Vagina (tissue), 2 donors: ENCODE measurements at places on chromosomes 16 and 17.
A peak's percentile ranks its signal among the peaks of the same experiment; 100 is the strongest.

DNA sequence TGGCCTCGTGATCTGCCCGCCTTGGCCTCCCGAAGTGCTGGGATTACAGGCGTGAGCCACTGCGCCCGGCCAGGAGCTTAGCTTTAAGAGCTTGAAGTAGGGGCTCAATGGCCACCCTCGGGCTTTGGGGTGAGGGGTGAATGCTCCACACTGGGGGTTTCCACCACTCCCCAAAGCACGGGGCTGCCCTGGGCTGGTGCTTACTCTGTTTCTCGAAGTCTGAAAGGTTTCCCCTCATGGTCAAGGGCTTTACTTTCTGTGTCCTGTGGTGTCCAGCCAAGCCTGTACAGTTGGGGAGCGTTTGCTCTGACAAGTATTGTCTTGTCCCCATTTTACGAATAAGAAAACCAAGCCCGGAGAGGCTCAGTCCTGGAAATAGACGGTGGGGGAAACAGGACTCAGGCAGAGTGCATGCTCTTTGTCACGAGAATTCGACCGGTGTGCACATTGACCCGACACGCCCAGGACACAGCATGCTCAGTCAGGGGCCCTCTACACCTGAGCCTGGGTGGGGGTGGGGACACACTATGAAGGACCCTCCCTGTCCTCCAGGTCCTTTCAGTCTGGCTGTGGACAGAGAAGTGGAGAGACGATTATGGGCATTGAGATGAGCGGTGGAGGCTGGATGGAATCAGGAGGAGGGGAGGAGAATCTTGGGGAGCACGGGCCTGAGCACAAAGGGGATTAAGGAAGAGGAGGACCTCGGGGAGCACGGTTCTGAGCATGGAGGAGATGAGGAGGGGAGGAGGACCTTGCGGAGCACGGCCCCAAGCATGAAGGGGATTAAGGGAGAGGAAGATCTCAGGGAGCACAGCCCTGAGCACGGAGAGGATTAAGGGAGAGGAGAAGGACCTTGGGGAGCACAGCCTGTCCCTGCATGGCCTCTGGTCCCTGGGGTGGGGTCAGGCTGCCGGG, 7.5 kb downstream of the CD7 start:
- no peak for DNase-seq

DNA sequence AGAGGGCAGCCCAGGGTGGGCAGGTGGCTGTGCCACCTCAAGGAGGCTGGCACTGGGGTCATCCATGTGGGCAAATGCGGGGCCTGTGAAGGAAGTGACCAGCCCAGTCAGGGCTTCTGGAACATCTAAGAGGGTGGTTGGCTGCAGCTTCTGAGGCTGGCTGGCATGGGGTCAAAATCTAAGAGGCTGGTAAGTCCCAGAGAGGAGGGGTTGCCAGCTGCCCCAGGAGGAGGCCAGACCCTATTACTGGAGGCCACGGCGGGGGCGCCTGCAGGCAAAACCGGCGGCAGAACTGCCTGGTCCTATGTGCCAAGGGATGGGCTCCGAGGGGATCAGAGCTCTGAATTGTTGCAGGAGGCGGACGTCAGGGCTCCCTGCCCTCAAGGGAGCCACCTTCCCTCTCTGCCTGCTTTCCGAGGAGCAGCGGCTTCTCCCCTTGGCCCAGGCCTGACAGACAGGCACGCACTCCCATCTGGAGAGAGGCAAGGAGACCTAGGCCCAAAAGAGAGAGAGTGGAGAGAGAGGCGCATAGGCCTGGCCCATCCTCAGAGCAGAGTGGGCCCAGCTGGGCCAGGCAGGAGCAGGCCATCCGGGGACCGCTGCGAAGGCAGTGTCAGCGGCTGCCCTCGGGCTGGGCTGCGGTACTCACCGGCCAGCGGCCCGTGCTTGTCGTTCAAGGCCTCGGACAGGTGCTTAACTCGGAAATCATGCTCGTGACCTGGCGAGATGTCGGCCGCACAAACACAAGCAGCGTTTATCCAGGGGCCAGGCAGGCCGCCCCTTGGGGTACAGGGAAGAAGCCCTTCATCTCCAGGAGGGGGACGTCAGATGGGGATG, 10.9 kb downstream of the ZACN start:
- no peak for DNase-seq

DNA sequence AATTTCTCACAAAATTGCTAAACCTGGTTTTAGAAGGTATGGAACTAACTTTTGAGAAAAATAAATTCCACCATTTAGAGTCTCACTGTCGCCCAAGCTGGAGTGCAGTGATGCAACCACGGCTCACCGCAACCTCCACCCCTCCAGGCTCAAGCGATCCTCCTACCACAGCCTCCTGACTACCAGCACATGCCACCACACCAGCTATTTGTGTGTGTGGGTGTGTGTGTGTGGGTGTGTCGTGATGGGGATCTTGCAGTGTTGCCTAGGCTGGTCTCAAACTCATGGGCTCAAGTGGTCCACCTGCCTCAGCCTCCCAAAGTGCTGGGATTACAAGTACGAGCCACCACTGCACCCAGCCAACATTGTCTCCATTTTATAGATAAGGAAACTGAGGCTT, 71.3 kb upstream of the NOL11 start:
- DNase-seq, result no peak

GRCh38 chr16:65062736-65063583, 58.9 kb downstream of the CDH11 start:
- no peak for DNase-seq

DNA sequence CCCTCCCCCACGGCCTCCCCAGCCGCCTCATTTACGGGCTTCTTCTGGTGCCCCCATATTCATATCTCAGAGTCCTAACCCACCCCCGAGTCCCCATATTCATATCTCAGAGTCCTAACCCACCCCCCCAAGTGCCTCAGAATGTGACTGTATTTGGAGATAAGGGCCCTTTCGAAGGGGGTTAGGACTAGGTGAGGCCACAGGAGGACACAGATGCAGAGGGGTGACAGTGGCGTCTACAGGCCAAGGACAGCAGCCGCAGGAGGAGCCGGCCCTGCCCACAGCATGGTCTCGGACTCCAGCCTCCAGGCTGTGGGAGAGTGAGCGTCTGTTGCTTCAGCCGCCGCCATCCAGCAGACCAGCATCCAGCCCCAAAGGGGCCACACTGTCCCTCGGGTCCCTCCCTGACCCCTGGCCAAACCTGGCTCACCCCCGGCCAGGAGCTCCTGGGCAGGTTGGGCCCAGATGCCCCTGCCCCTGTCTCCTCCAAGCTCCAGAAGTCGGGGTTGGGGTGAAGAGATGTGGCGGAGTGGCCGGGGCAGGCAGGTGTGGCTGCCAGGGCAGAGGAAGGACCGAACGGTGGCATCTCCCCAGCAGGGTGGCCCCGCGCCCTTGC, 25.5 kb downstream of the CACNA1H start:
- DNase-seq, result no peak

DNA sequence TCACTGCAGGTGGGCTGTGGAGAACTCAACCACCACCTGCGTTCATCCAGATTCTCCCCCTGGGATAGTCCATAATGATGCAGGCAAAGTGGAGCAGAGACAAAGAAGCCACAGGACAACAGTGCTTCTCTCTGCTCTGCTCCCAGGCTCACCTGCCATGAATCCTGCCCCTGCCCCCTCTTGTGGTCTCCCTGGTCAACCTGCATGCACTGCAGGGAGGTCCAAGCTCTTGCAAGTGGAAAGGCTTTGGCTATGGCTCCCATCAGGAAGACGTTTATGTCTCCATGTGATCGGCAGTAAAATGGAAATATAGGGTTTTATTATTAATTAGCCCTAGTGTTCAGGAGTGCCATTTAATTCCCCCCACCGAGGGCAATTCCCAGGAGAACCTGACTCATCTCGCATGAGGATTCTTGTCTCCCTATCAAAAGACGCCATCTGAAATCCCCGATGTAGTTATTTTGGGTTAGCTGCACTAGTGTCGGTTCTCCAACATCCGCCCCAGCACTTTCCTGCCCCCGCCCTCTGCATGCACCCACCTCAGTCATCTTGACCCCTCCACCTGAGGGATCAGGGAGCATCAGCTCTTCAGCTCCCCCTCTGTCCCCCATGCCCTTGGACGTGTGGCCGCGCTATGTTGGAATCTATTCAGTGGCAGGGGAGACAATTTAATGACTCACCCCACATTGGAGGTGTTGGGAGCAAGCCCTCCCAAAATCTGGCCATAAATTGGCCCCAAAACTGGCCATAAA, 91.8 kb downstream of the KCNJ12 start:
- no peak for DNase-seq

- DNase-seq, result no peak
These were observed 72.9 kb upstream of the ZNF469 start for GRCh38 chr16:88309908-88310265.

DNA sequence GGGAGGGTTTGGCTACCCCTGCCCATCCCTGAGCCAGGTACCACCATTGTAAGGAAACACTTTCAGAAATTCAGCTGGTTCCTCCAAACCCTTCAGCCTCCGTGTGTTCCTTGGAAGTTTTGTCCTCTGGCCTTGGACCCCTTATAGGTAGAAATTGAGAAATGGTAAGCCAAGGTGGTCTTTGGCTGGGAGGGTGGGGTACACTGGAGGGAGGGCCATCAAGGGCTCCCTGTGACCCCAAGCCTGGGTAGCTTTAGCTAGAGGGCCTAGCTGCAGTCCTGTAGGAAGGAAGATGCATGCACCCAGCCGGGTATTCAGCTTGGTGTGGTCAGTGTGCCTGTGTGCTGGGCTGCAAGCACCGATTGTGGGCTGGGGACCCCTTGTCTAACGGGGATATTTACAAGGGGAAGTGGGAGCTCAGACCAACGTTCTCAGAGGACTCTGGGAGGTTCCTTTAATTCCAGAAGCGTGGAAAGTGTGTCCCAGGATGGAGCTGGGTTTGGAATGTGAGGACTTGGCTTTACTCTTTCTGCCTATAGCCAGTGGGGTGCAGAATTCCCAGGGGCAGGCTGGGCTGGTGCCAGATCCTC, 6.8 kb downstream of the NAT9 start:
- DNase-seq, result no peak

GRCh38 chr17:31786796-31787481, 72.1 kb downstream of the COPRS start:
- DNase-seq, result no peak

DNA sequence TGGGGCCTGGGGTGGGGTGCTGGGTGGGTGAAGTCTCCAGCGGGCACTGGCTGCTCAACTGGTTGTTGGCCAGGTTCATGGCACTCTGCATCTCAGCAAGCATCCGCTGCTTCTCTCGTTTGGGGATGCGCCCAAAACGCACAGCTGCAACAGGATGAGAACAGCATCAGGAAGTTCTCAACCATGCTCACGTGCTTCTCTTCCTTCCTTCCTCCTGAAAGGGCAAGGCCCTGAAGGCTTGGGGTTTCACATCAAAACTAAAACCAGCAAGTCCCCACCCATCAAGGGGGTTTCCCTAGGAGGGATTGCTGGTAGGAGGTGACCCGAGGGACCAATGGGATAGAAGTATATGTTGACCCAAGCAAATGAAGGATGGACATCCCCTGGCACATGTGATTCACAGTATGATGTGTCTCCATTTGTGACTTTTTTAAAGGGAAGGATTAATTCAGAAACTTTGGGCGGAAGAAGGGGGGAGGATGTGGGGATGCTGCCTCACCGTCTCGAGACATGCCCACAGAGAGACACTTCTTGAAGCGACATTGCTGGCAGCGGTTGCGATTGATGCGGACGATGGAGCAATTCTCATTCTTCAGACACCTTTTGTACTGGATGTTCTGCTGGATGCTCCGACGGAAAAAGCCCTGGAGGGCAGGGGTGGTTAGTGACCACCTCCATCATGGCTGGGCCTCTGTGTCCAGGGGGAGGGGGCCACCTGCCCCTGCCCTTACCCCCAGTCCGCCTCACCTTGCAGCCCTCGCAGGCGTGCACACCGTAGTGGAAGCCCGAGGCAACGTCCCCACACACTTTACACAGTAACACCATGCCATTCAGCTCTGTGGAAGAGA, 4.2 kb downstream of the NR1D1 start:
- DNase-seq, result peak; percentile 87

DNA sequence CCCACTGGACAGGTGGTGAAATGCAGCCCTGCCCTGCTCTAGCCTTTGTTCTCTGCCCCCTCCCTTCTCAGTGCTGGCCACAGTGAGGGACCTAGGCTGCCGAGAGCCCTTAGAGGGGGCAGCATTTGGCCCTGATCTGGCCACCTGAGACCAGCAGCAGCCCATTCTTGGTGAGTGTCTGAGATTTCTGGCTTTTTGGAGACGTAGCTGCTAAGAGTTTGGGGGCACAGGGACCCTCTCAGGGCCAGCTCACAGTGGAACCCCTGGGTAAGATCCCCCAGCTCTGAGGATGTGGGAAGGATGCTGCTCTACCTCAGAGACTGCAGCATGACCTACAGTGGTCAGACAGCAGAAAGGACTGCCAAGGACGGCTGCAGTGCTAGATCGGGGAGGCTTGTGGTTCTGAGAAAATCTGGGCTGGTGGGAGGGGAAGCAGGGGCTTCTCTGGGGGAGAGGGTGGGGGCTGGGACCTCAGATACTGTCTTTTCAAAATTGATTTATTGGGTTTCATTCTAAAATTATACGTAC, 13.3 kb downstream of the GRB7 start:
- no peak for DNase-seq

GRCh38 chr16:78939597-78939996, 660.9 kb downstream of the MAF start:
- DNase-seq, result no peak

DNA sequence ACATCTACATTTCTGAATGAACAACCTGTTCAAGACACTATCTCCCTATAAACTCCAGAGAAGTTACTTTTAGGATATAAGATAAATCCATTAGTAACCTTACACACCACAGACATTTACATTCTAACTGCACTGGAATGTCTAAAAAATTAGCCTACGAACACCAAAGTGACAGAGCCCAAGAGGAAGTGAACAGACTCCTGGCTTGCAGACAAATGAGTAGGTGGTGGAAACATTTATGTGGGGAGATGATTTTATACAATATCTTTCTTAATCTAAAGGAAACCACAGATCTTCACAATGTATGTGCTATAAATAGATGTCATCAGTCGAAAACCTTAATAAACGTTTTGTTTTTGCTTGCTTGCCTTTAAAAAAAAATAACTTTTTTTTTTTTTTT, 18.8 kb downstream of the ZNF652 start:
- DNase-seq, result no peak

DNA sequence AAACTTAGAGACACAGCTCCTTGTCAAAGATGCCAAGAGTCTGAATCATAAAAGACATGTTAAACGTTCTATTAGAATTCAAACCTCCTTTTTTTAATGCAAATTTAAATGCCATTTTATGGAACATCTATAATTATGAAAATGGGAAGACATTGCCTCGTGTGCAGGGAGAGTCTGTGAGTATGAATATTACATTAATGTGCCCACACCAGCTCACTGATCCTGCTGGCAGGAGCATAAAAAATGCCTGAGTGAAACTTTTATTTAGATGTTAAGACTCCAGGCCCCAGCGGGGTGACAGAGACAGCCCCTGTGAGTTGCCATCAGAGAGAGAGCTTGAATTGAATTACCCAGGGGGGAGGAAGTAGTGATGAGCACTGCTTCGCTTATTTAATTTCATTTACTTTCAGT, 84.8 kb downstream of the SNX11 start:
- no peak for DNase-seq

GRCh38 chr17:80453126-80453997, 23.0 kb downstream of the NPTX1 start:
- DNase-seq, result no peak

DNA sequence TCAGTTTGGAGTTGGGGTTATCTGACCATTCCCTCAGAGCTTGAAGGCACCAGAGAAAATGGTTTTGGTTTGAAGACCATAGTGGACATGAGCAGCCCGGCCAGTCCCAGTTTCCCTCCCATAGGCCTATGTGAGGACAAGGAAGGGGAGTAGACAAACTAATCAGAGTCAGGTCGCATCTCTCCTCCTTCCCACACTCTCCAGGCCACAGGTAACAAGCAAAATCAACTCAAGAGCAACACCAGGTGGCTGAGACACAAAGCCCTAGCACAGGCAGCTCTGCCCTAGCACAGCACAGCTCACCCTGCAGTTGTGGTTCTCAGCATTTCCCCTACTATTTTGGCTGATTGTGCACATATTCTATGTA, 7.2 kb downstream of the SUPT4H1 start:
- DNase-seq, result no peak
